Fibroblast of the aortic adventitia (primary cell): ENCODE measurements at places on chromosomes 4 and X.

- DNase-seq: no peak
These were observed 133.9 kb upstream of the ZXDA start for GRCh38 chrX:58044130-58044529.

GRCh38 chrX:374596-374995 lies 12.1 kb downstream of the PPP2R3B start:
- no peak for DNase-seq

GRCh38 chr4:168551211-168551610 lies 54.4 kb downstream of the PALLD start:
- peak; percentile 88 for DNase-seq

DNA sequence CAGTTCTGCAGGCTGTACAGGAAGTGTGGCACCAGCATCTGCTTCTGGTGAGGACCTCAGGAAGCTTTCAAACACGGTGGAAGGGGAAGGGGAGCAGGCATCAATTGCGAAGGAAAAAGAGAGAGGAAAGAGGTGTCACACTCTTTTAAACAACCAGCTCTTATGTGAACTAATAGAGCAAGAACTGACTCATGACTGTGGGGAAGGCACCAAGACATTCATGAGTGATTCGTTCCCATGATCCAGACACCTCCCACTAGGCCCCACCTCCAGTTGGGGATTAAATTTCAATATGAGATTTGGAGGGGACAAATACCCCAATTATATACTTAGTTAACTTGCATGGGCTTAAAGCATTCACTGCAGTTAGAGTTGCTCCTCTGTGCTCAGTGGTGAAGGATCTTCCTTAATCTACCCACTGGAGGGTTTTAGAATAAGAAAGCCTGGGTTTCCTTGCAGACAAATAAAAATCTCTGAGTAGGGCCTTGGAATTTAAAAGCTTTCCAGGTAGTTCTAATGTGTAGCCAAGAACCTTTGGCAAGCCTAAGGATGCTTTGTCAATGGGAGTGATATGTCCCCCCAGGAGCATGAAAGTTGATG lies 60.0 kb downstream of the SYNPO2 start:
- no peak for DNase-seq

DNA sequence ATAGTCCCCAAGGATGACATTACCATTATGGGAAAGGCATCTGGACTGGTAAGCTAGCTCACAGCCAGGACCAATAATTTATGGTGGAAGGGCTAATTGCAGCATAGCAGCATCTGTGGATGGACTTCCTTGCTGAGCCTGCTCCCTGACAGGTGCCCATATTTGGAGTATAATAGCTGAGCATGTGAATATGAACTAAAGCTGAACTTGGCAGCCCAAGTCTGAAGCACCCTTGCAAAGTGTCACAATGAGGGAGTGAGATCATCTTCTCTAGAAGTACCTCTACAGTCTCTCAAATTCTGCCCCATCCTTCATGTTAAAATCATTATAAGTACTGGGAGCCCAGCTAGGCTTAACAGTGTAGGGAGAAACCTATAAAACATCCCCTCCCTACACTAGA lies 128.2 kb upstream of the INPP4B start:
- DNase-seq: no peak
